ENCODE measurements at places on chromosomes 7 and 10.

DNA sequence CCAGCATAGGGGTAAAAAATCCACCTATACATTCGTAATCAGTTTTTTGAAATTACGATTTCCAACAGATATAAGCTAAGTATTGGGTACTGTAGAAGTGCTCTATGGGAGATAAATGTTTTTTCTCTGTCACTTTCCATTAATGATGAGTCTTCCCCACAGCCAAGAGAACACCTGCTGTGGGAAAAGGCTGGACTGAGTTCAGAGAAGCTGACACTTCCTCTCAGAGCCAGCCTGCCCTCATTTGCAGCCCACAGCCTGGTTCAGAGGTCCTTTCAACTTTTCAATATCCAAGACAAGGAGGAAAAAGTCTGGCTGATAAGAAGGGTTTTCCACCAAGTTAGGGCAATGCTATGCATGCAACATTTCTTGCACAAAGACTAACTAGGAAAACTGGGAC lies 64.5 kb upstream of the DNAJB12 start:
- no peak for DNase-seq

GRCh38 chr10:110893559-110894179 lies 21.9 kb downstream of the PDCD4 start:
- peak; percentile 34 for DNase-seq

- peak; percentile 93 for DNase-seq
These were observed 23.9 kb downstream of the SCD start for GRCh38 chr10:100370714-100371481.

- DNase-seq: peak; percentile 66
These were observed 96.2 kb downstream of the C10orf105 start for GRCh38 chr10:71623098-71623985.

DNA sequence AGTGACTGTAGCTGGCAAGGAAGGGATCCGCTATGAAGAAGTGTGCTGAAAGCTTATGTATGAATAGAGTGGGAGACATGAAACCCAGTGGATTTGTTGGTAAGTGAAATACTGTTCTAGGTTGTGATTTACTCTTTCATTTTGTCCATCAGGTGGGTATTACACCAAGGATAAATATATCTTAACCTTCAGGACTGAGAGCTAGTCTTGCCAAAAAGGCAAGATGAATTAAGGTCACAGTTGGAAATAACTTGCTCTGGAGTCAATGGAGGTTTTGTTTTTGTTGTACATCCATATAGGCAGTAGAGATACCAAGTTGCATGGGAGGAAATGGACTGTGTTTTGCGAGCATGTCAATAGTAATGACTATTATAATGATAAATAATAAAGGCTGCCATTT lies 190.6 kb downstream of the TMEM178B start:
- no peak for DNase-seq

DNA sequence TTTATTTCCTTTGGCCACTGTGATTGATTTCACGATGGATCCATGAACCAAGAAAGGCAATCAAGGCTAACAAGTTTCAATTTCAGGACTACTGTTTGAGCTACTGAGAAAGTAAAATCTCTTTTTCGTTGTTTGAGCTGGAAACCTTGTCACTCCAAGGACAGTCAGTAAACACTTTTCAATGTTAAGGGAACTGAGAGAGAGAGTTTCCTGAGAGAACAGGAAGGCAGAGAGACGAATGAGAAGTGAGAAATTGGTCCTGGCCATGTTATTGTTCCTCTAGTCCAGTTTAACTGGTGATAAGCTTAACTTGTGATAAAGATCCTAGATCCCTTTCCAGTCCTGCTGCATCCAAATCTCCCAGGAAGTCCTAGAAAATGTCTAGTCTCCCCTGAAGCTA lies 909 bp upstream of the AKR1D1 start:
- no peak for DNase-seq

- DNase-seq: no peak
These were observed 15.9 kb downstream of the STK32C start for GRCh38 chr10:132291826-132292225.

- DNase-seq: peak; percentile 83
These were observed 411.5 kb upstream of the ZMIZ1 start for GRCh38 chr10:78657163-78657861.

DNA sequence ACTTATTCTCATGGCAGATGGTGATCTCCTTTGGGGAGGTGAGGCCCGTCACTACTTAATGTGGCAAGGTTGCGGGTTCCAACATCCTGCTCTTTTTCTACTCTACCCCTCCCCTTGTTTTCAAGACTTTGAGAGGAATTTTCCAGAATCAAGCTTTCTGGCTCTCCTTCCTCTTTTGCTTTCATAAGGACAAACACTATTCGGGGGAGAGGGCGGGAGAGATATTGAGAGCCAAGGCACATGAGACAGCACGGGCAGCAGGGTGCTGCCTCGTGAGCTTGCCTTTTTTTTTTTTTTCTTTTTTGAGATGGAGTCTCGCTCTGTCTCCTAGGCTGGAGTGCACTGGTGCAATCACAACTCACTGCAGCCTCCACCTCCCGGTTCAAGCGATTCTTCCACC lies 6.9 kb upstream of the PFKFB3 start:
- DNase-seq: peak; percentile 81

- no peak for DNase-seq
These were observed 11.1 kb upstream of the SEC24C start for GRCh38 chr10:73732931-73733623.

DNA sequence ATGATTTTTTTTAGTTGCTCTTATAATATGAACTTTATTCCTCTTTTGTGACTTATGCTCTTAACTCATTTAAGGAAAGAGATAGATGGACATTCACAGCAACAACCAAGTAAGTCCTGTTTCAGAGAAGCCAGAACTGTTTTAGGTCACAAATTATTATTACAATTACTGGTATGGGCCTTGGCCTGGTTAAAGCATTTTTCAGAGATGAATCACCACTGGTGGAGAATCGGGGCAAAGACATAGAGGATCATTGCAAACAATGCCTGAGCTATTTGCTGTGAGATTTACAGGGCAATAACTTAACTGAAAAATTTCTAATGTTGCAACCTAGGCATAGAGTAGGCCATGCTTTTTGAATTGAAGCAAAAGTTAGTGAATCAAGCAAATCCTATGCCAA lies 138.0 kb upstream of the YAE1 start:
- DNase-seq: no peak

DNA sequence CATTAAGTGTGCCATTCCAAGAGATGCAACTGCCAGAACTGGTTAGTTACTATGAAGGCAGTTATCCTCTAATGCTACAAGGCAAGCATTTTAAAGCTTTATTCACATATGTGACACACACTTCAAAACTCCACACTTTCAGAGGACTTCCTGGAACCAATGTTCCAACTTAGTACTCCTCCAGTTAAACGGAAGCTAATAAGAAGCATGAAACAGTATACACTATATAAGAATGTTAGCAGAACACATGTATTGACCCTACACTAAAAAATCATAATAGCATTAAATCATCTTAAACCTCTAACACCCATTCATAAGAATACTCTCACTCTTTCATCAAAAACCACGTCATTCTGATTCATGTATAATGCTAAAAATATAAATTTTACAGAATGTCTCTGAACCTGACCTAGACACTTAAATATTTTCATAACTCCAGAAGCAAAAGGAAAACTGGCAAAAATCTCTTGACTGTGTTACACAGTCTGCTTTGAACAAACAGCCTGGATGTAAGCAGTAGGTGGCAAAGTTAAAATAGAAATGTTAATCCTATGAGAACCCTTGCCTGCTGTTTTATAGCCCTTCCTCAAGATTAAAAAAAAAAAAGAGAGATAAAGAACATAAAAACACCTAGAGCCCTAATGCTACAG lies 135.0 kb downstream of the SEMA3C start:
- DNase-seq: no peak

DNA sequence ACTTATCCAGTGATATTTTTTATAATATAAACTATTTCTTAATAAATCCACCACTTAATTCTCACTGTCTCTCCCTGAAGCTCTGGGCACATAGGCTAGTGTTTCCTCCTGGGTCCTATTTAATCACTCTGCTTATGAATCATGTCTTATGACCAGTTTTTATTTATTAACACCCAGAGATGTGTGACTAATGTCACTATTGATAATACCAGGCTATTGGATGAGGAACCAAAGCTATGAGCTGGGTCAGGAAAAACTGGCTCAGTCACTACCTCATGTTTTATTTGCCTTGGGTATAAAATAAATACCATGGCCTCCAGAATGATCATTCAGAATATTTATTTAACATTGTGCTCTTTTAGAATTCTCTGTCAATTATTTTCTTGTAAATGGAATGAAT lies 5.2 kb downstream of the SEMA3E start:
- DNase-seq: no peak

DNA sequence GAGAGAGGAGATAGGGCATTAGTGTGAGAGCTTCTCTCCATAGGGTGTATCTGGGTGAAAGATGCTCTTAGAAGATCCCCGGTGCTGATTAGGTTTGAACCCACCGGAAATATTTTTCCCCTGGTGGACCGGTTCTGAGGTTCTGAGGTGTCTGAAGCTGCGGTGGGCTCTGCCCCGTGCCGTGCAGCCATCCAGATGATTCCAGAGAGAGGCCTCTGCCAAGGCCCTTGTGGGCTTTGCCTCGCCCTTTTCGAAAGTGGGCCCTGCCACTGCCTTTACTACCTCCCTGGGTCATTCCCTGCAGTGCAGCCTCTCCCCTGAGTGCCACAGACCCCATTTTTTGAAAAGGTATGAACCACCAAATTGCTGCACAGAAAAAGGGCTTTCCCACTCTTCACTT lies 2.8 kb downstream of the GIMAP8 start:
- no peak for DNase-seq

DNA sequence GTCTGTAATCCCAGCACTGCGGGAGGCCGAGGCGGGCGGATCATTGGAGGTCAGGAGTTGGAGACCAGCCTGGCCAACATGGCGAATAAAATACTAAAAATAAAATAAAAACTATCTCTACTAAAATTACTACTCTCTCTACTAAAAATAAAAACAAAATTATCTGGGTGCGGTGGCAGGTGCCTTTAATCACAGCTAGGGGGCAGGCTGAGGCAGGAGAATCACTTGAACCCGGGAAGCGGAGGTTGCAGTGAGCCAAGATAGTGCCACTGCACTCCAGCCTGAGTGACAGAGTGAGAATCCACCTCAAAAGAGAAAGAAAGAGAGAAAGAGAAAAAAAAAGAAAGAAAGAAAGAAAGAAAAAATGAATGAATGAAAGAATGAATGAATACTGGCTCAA lies 351.4 kb downstream of the ELMO1 start:
- no peak for DNase-seq

- no peak for DNase-seq
These were observed 68.4 kb downstream of the ASAH2B start for GRCh38 chr10:50807851-50808776.

- DNase-seq: no peak
These were observed 30.9 kb upstream of the VDAC2 start for GRCh38 chr10:75179657-75180177.

- no peak for DNase-seq
These were observed 624.8 kb downstream of the GRID1 start for GRCh38 chr10:85741626-85742300.

DNA sequence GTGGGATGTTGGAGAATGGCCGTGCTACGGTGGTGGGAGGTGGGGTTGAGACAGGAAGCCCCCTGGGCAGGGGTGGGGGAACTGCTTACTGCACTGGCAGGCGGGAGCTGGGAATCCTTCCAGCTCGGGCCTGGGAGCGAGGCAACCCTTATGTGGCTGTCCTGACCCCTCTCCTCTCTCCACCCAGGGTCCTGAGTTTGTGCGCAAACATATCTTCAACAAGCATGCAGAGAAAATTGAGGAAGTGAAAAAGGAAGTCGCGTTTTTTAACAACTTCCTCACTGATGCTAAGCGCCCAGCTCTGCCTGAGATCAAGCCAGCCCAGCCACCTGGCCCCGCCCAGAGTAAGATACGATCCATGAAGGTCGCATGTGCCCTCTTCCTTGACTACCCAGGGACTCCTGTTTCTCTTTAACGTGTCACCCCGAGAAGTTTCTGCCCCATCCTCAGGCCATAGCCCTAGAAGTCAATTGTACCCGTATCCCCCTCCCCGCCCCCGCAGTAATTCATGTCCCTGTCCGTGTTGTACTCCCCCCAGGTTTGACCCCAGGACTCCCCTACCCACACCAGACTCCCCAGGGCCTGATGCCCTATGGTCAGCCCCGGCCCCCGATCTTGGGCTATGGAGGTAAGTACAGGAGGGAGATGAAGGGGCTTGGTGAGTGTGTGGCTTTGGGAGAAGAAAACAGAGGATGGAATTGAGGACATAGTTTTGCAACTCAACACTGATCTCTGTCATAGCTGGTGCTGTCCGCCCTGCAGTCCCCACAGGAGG lies 1.8 kb downstream of the UFSP1 start:
- DNase-seq: peak; percentile 80

DNA sequence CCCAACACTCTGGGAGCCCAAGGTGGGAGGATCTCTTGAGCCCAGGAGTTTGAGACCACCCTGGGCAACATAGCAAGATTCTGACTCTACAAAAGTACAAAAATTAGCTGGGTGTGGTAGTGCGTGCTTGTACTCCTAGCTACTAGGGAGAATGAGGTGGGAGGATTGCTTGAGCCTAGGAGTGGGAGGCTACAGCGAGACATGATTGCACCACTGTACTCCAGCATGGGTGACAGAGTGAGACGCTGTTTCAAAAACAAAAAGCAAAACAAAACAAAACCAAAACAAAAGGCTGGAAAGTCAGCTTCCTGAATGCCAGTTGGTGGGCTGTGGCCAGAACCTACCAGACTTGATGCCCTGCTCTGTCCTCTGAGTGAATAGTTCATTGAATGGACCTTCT lies 242.8 kb downstream of the PHTF2 start:
- peak; percentile 42 for DNase-seq

- no peak for DNase-seq
These were observed 476.1 kb downstream of the SH2D4B start for GRCh38 chr10:81013771-81014170.

- DNase-seq: no peak
These were observed 177.0 kb downstream of the AUTS2 start for GRCh38 chr7:69775231-69775771.

DNA sequence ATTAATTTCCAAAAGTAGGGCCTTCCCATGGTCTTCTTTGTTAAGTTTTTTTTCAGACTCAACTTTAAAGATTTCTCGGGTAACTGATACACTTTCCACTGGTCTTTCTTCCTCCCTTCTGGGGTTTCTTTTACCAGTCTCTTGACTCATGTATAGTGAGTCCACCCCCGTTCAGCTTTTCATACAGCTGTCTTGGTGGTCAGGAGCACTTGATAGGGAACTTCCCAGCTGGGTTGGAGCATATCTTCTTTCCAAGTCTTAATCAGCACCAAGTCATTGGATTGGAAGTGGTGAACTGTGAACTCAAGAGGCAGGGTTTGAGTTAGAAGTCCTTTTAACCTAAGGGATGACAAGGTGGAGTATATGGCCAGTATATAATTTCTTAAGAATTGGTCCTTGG lies 29.2 kb upstream of the ELOVL3 start:
- DNase-seq: no peak

GRCh38 chr10:6328699-6329423 lies 126.1 kb downstream of the PFKFB3 start:
- peak; percentile 56 for DNase-seq

GRCh38 chr7:98907570-98907969 lies 29.2 kb downstream of the TRRAP start:
- DNase-seq: no peak

All from inflammatory macrophage (primary cell).